ENCODE measurements at places on chromosomes 5 and 9.

- no peak for DNase-seq
Measured at GRCh38 chr5:1325191-1325741, 19.6 kb downstream of the CLPTM1L start.

GRCh38 chr9:137421838-137422603 lies 941 bp downstream of the EXD3 start:
- no peak for DNase-seq

GRCh38 chr5:154601014-154601413 lies 123.0 kb upstream of the HAND1 start:
- DNase-seq, result no peak

GRCh38 chr5:173245319-173246134 lies 10.5 kb upstream of the NKX2-5 start:
- DNase-seq, result no peak

GRCh38 chr9:137434498-137435380 lies 6.4 kb downstream of the ENTPD8 start:
- DNase-seq, result no peak

DNA sequence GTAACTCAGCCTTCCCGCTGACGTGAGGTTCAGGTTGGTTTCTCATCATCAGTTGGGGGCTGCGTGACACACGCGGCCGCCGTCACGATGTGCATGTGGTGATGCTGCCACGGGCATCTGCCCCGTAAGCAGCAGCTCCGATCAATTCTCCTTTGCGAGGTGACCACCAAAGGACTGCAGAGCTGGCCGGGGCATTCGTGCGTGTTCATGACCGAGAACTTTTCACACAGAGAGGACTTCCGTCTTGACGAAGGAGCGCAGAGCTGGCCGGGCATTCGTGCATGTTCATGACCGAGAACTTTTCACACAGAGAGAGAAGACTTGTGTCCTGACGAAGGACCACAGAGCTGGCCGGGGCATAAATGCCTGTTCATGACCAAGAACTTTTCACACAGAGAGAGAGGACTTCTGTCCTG lies 3.8 kb upstream of the LCN1 start:
- DNase-seq, result no peak

GRCh38 chr9:8552732-8553131 lies 753.2 kb upstream of the DMAC1 start:
- no peak for DNase-seq

GRCh38 chr5:112388739-112389138 lies 30.3 kb downstream of the EPB41L4A start:
- no peak for DNase-seq

GRCh38 chr9:20048985-20049384 lies 260.1 kb upstream of the SLC24A2 start:
- no peak for DNase-seq

DNA sequence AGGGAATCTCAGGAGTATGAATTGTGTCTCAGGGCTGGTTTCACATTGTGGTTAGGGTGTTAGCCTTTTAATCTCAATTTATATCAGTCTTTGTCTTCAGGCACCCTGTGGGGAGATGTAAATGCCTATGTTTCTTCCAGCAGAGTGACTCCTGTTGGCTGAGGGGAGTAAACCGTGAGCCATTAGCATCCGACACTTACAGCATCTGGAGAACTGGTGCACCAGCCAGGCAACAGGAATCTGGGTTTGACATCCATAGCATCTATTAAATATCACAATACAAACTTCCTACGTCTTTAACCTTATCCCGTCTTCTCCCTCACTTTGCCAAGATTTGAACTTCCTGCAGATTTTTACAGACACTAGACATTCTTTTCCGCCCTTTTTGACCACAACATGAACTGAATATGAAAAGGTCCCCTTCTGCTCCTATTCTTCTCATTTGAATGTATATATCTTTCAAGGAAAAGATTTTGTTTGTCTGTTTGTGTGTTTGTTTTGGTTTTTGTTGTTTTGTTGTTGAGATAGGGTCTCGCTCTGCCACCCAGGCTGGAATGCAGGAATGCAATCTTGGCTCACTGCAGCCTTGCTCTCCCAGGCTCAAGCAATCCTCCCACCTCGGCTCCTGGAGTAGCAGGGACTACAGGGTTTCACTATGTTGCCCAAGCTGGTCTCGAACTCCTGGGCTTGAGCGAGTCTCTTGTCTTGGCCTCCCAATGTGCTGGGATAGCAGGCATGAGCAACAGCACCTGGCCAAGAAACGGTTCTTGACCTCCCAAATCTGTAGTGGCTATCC lies 626.2 kb downstream of the TLR4 start:
- DNase-seq, result no peak

DNA sequence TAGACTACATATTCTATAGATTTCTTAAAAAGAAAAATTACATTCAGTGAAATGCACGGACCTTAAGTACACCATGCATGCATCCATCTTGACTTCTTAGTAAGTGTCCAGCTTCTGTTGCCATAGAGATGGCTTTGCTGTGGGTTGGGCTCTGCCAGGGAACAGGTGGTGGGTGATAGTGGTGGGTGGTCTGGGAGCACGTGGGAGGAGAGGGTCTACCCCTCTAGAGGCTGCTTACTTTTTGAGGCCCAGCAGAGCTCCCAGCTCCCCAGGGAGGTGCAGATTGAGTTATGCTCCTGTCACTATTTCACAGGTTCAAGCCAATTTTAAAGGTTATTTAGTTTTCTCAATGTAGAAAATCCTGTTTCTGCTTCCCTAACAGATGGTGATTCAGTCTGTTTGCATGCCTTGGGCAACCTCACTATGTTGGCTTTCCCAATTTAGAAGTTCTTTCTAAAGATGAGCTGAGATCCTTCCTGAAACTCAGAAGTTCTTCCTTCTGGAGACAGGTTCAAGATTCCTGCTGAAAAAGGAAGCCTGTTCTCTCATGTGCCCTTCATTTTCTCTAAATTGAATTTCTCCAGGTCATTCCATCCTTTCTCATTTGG lies 107.4 kb upstream of the LHFPL2 start:
- DNase-seq, result no peak

- no peak for DNase-seq
Measured at GRCh38 chr9:115121181-115121580, 3.2 kb upstream of the TNC start.

DNA sequence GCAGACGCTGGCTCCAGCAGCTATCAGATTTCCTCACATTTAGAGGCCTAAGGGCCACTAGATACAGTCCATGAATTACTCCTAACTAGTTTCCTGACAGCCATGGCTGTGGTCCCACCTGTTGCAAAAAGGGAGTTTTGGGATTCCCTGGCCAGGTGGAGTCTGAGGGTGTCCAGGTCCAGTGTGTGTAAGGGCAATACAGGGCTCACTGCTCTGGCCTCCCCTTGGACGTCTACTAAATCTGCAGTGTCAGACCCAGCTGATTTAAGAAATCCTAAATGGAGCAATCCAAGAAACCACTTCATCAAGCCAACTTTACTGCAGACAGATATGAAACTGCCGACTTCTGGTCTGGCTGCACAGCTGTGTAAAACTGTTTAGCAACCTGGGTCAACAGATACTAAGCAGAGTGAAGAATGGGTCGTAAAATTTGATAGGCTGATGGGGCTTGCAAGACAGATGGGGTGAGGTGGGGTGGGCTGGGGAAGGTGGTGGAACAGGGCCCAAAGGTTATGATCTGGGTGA lies 116.4 kb downstream of the GADD45G start:
- DNase-seq, result no peak

GRCh38 chr9:137000177-137000930 lies 4.0 kb upstream of the CLIC3 start:
- DNase-seq, result no peak

GRCh38 chr9:121324316-121324715 lies 45.7 kb downstream of the STOM start:
- DNase-seq, result no peak

- DNase-seq, result no peak
Measured at GRCh38 chr5:160030631-160031377, 21.9 kb downstream of the TTC1 start.
